CD4-positive, alpha-beta T cell treated with Interleukin-6 at 100 ng/mL for 8 hours (primary cell): ENCODE measurements at places on chromosomes 12 and 14.
A peak's percentile ranks its signal among the peaks of the same experiment; 100 is the strongest.

DNA sequence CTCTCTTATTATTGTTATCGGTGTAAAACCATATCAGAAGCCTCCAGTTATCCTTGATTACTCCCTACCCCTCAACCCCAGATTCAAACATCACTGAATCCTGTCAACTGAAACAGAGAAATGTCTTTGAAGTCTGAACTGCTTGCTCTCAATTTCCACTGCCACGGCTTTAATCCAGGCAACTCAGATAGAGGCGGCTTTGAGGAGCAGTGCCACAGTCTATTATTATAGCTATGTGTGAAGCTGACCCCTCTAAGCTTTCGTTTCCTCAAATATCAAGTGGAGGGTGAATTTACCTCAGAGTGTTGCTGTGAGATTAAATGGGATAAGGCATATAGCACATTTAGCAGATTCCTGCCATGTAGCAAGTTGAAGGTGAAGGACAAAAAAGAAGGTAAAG, 49.0 kb upstream of the PDE3A start:
- no peak for DNase-seq

DNA sequence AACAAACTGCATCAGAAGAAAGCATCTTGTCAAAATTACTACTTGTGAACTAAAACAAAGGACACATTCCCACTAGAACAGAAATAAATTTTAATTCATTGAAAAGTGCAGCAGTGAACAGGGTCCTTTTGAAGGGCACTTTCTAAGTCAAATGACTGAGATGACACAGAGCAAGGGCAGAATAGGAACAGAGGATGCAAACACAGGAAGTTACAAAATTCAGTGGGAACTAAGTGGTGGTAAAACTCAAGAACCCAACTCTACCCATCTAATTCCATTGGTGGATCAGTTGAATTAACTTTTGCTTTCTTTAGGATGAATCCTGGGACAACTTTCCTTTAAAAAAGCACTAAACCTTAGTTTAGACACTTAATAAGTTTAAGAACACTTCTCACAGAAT, 45.8 kb downstream of the GNS start:
- DNase-seq: no peak

- DNase-seq: no peak
Observed at GRCh38 chr14:44428231-44428945, 78.7 kb downstream of the FSCB start.

DNA sequence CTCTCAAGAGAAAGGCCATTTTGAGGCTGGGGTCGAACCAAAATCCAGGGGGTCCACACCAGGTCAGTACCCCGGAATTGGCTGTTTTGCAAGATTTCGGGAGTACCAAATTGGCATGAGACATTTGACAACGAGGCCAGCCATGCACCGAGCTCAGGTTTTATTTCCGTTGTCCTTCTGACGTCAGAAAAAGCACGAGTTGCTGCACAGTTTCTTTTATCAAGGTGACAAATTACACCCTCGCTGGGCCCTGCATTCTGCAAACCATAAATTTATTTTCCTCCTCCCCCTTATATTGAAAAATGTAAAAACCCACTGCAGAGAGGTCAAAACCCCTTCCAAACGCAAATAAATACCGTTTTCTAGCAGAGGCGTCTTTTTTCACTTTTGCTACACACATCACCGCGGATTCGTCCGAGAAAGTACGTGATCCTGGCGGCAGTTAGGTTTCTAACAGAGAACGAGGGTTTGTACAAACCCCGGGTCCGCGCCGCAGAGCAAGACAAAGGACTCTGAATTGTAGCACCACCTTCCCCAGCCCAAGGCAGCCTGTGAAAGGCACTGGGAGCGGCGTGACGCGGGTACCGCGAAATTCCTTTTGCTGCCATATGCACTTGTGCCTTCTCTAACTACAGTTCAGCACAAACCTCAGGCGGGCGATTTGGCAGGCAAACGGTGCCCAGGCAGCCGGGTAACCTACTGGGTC, 1.8 kb downstream of the SLC38A1 start:
- DNase-seq: peak; percentile 68

- peak; percentile 34 for DNase-seq
Observed at GRCh38 chr12:117025481-117026151, 73.6 kb downstream of the TESC start.

- DNase-seq: no peak
Observed at GRCh38 chr14:50920482-50921230, 23.6 kb downstream of the PYGL start.

GRCh38 chr12:21613931-21614330, 9.3 kb upstream of the GYS2 start:
- no peak for DNase-seq
